ENCODE measurements at places on chromosomes 3 and 15.

DNA sequence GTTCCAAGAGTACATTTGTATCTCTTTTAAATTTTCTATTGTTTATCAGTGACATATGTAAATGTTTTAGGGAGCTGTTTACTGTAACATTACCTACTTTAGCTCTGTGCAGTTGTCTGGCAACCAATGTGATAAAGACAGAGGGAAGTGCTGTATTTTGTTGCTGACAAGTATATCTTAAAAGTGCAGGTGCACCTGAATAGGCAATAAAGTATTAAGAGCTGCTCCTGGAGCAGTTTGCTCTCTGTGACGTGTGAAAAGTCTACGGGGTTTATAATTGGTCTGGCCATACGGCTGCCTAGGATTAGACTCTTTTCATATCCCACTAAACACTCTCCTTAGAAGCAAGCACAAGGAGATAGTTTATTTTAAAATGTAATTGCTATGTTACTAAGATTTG is 178.3 kb downstream of the IGF1R start:
- DNase-seq = no peak

GRCh38 chr15:69578787-69579583 is 126.4 kb downstream of the RPLP1 start:
- DNase-seq = no peak

- DNase-seq = no peak
Measured at GRCh38 chr3:168034152-168034928, 61.4 kb downstream of the GOLIM4 start.

- no peak for DNase-seq
Measured at GRCh38 chr15:70376929-70377691, 279.4 kb upstream of the TLE3 start.

GRCh38 chr3:58349792-58350626 is 17.3 kb downstream of the PXK start:
- no peak for DNase-seq

GRCh38 chr15:75947092-75947491 is 43.4 kb downstream of the FBXO22 start:
- no peak for DNase-seq

DNA sequence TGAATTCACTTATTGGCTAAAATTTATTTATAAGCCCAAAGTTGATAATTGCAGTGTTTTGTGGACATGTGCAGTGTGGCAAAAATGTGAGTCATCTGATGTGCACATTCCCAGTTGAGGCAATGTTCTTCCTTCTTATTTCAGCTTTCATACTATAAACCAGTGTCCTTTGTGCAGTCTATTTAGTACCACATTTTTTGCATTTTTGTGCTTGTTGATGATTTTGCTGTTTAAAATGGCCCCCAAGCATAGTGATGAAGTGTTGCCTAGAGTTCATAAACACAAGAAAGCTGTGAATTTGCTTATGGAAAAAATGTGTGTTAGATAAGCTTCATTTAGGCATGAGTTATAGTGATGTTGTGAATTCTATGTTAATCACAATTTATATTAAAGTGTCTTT is 19.4 kb upstream of the IL20RB start:
- DNase-seq = no peak

- no peak for DNase-seq
Measured at GRCh38 chr15:66477011-66477410, 20.6 kb downstream of the SNAPC5 start.

DNA sequence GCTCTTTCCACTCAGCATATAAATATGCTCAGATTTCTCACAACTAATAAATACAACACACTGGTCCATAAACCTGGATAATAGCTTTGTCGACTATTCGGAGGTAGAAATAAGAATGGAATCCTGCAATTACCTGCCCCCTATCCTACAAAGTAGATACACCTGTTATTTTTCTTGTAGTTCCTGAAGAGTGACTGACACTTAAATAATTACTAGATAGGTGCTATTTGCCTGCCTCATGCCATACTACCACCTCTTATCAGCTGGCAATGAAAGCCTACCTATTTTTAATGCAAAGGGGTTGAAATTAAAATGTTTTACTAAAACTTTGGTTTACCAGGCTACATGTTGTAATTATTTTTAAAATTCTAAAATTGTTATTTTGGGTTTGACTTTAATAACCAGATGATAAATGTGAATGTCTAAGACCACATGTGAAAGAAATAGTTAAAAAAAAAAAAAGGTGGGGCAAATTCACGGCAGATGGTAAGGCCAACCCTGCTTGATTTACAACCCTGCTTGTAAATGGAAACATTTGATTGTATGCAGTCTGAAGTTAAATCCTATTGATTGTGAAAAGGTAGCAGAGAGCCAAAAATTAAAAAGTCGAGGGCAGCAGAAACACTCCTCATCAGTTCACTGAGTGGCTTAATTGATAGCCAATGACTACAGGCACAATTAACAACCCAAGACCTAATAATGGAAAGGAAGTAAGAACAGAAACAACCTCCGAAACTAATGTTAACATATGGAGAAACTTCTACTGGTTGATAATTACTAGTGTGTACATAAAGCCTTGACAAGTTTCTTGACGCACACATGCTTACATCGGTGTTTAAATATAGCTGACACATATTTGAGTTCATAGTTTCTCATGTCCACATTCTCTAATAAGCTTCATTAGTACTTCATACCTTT is 8.9 kb downstream of the PEAK1 start:
- DNase-seq = no peak

DNA sequence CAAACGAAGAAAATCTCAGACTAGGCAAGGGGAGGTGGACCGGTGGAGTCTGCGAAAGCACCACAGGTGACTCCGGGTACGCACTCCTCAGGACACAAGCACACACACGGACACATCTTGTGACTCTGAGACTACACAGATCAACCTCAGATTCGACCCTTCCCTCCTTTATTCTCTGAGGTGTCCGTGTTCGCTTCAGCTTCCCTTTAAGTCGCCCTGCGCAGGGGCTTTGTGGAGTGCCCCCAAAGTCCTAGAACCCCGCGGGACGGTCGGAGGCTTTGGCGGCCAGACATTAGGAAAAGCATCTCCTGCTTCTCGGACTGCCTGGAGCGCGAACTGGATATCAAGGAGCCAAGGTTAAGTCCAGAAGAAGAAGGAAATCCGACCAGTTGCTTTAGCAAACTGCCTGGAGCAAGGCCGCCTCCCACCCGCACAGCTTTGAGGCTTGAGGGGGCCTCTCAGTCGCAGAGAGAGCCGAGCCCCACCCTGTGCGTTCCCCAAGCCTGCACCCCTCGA is 730 bp downstream of the DGKG start:
- DNase-seq = no peak

GRCh38 chr15:72532991-72533601 is 59.0 kb downstream of the ARIH1 start:
- DNase-seq = no peak

GRCh38 chr3:78204977-78205376 is 1165.1 kb downstream of the ROBO2 start:
- no peak for DNase-seq

DNA sequence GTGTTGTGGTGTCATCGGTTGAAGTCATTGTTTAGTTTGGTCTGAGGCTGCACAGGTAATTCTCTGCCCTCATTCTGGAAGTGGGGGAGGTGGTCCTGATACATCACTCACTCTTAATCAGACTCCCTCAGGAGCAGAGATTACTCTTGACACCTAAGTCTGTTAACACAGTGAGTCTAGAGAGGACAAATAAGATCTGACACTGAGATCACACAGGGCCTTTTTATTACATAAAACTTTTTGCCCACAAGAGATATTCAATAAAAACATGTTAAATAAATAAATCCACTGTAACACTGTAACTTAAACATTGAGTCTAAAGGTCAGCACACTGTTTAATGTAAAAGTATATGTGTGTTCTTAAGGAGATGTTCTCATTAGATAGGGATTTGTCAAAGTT is 57.1 kb upstream of the MBNL1 start:
- DNase-seq = no peak

GRCh38 chr3:150925751-150926201 is 20.5 kb upstream of the MINDY4B start:
- DNase-seq = peak; percentile 19

DNA sequence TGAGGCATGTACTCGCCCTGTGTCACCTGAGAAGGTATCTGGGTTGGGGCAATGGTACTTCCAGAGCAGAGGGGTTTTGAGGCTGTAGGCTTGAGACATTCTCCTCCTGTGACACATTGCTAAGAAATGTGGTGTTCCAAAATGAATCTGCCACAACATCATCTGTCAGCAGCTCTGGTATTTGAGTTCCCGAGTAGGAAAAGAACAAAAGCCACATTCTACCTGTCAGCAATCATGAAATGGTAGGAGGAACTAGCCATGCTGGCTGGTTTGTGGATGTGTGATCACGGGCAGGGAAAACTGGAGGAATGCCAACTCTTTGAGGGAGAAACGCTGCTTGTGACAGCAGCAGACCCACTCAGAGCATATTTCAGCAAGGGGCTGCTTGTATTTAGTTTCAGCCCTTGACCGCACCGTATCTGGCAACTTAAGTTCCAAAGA is 579.4 kb upstream of the TBL1XR1 start:
- no peak for DNase-seq

GRCh38 chr15:40055576-40056293 is 16.8 kb upstream of the SRP14 start:
- DNase-seq = no peak

GRCh38 chr3:43369404-43370292 is 83.3 kb downstream of the SNRK start:
- no peak for DNase-seq

- DNase-seq = no peak
Measured at GRCh38 chr3:30539772-30540171, 66.6 kb upstream of the TGFBR2 start.

GRCh38 chr3:12560505-12561190 is 3.8 kb downstream of the MKRN2 start:
- no peak for DNase-seq

DNA sequence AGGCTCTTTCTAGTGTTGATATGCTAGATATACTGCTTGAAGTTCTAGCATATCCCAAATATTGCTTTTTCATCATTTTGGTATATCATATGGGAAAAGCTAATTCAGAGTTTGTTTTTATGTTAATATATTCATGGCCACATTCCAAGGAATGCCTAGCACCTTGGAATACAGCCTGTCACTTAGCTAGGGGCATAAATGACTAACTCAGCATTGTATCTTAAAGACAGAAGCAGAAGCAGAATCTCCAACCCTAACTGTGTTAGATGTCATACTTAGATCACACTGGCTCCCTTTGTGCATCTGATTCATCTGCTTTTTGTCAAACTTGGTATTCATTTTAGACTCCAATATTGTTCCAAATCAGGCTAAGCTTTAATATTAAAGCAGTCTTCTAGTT is 130.8 kb upstream of the TSPAN3 start:
- no peak for DNase-seq

GRCh38 chr15:61880084-61880483 is 180.2 kb downstream of the VPS13C start:
- no peak for DNase-seq

DNA sequence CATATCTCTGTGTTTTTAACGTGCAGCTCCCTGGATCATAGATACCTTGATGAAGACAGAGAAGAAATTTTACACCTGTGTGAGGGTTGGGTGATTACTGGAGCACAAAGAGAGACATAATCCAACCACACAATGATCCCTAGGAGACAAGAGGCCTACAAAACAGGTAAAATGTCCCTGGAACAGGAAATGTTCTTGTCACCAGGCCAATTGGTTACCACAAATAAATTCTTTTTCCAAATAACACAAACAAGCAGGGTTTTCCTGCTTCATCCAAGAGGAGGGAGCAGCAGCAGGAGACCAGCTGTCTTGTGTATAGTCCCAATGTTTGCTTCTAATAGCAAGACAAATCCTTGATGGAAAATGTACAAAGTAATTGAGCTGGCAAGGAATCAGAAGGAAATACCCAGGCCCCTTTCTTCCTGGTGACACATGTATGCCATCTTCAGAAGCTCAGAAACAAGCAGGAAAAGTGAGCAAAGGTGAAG is 1.4 kb downstream of the MGLL start:
- DNase-seq = no peak

DNA sequence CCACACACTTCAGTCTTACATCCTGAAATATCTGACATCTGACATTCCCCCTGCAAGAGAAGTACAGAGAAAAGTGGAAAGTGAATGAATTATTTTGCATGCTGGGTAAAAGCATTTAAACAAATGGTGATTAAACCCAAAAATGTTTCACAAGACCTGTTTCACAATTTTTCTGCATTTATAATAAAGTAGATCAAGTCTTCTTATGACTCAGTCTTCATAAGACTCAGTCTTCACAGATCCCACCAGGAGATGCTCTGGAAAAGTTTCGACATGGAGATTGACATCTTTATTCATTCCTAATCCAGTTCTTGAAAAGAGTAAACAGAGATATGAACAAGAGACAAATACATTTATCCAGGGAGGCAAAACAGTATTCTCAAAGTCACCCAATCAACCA is 13.2 kb upstream of the EDC3 start:
- no peak for DNase-seq

GRCh38 chr3:106036696-106037095 is 167.9 kb upstream of the CBLB start:
- DNase-seq = no peak

- no peak for DNase-seq
Measured at GRCh38 chr3:57598765-57599360, 1.7 kb upstream of the ARF4 start.

DNA sequence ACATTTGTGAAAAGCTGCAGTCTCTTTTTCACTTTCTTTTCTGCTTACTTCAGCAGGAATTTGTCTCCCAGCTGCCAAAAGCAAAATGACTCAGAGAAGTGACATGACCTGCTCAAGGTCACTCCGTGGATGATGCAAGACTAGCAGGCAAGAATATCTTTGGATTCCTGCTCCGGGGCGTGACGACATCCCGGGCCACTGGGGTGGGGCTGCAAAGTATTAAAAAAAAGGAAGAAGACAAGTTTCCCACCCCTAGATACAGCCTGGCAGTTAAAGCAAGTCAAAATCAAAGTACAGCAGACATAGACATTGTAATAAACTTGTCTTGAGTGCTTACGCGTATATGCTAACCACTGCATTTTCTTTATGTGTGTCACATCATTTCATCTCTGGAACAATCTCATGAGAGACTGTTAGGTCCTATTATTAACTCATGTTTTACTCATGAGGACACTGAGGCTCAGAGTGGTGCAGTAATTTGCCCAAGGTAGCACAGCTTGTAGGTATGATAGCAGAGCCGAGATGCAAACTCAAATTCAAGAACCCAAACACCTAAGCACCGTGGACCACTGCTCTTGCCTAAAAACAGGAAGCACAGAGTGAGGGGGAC is 485.2 kb upstream of the PROK2 start:
- no peak for DNase-seq

- DNase-seq = no peak
Measured at GRCh38 chr15:89091627-89092220, 3.5 kb downstream of the ABHD2 start.

GRCh38 chr15:82763361-82764116 is 42.3 kb downstream of the FSD2 start:
- DNase-seq = no peak

- no peak for DNase-seq
Measured at GRCh38 chr15:66036859-66037258, 167.6 kb downstream of the RAB11A start.

- no peak for DNase-seq
Measured at GRCh38 chr3:133246119-133246518, 153.7 kb upstream of the BFSP2 start.
